ENCODE measurements at places on chromosomes 2 and 18.

DNA sequence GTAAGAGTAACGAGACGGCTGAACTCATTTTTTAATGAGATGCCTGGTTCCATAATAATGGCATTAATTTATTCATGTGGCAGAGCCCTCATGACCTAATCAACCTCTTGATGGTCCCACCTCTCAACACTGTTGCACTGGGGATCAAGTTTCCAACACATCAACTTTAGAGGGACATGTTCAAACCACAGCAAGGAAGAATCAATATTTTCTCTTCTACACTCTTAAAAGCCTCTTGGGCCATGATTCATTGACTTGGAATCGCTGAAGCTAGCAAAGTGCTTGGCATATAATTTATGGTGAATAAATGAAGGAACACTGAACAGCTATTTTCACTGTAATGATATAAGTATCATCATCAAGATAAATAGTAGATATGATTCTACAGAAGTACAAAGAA is 333.0 kb downstream of the TNS1 start:
- H3K27ac ChIP-seq = no peak overlapping the region
- H3K4me3 ChIP-seq = no peak overlapping the region
- DNase-seq = no peak

GRCh38 chr2:60097298-60097697 is 456.2 kb downstream of the BCL11A start:
- no peak overlapping the region for H3K4me3 ChIP-seq
- no peaks in the 10 kb centered on the region for H3K4me1 ChIP-seq
- H3K27ac ChIP-seq = no peak overlapping the region
- no peaks in the 10 kb centered on the region for H3K36me3 ChIP-seq

- no peak overlapping the region for H3K27ac ChIP-seq
- peaks cover 39% of the 10 kb centered on the region for H3K4me1 ChIP-seq
- H3K4me3 ChIP-seq = no peak overlapping the region
- no peaks in the 10 kb centered on the region for H3K27me3 ChIP-seq
- DNase-seq = no peak
These were observed 8.4 kb downstream of the HDLBP start for GRCh38 chr2:241307055-241307454.

GRCh38 chr2:69011611-69012157 is 1.3 kb upstream of the ANTXR1 start:
- H3K4me1 ChIP-seq = peaks cover 32% of the 10 kb centered on the region
- no peak for DNase-seq
- H3K4me3 ChIP-seq = no peak overlapping the region
- H3K36me3 ChIP-seq = no peaks in the 10 kb centered on the region
- no peak overlapping the region for H3K27ac ChIP-seq

- no peak overlapping the region for H3K27ac ChIP-seq
- DNase-seq = no peak
- no peaks in the 10 kb centered on the region for H3K27me3 ChIP-seq
- no peak overlapping the region for H3K4me3 ChIP-seq
These were observed 7.3 kb downstream of the PLA2R1 start for GRCh38 chr2:160054984-160055725.

GRCh38 chr18:63422864-63423304 is 608 bp upstream of the VPS4B start:
- peaks cover 4% of the 10 kb centered on the region for H3K36me3 ChIP-seq
- peak overlapping the region; percentile 95 for H3K27ac ChIP-seq
- H3K4me3 ChIP-seq = peak overlapping the region; percentile 93
- peaks cover 45% of the 10 kb centered on the region for H3K4me1 ChIP-seq

- H3K4me1 ChIP-seq = no peaks in the 10 kb centered on the region
- H3K4me3 ChIP-seq = no peak overlapping the region
- H3K27me3 ChIP-seq = no peaks in the 10 kb centered on the region
- no peak overlapping the region for H3K27ac ChIP-seq
- no peak for DNase-seq
These were observed 228.6 kb upstream of the RBBP8 start for GRCh38 chr18:22704586-22704918.

GRCh38 chr2:7826656-7827055 is 855.2 kb upstream of the ID2 start:
- H3K36me3 ChIP-seq = no peaks in the 10 kb centered on the region
- H3K27ac ChIP-seq = no peak overlapping the region
- H3K4me1 ChIP-seq = no peaks in the 10 kb centered on the region
- H3K4me3 ChIP-seq = no peak overlapping the region

Data from suprapubic skin (tissue), 4 donors.